Tibial nerve (tissue), 4 donors: ENCODE measurements at places on chromosomes 13 and 19. TPM values are rescaled to one million over a fixed set of nuclear protein-coding genes. Genes with fewer than 3 reads are reported as not detected.

Gene FAAP24
- total RNA-seq: 2.1 TPM

- no peak for DNase-seq
Measured at GRCh38 chr19:27780367-27781075, 1432.4 kb downstream of the UQCRFS1 start.

DNA sequence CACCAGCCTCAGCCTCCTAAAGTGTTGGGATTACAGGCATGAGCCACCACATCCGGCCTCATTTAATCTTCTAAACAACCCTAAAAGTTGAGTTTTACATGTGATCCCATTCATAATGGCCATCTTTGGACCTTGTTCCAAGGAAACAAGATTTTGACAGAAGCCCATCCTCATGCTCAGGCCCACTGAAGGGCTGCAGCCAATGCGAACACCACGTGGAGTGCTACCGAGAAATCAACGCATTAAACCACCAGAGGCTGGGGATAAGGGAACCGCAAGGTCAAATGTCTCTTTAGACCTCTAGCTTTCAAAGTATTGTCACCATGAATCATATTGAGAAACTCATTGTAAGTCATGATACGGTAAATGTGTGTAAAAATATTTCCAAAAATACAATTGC is 49.4 kb upstream of the DOCK9 start:
- DNase-seq: no peak

GRCh38 chr13:95793018-95793555 is 116.1 kb downstream of the DNAJC3 start:
- no peak for DNase-seq

GRCh38 chr19:13979244-13979615 is 26.9 kb downstream of the RFX1 start:
- DNase-seq: no peak

DNA sequence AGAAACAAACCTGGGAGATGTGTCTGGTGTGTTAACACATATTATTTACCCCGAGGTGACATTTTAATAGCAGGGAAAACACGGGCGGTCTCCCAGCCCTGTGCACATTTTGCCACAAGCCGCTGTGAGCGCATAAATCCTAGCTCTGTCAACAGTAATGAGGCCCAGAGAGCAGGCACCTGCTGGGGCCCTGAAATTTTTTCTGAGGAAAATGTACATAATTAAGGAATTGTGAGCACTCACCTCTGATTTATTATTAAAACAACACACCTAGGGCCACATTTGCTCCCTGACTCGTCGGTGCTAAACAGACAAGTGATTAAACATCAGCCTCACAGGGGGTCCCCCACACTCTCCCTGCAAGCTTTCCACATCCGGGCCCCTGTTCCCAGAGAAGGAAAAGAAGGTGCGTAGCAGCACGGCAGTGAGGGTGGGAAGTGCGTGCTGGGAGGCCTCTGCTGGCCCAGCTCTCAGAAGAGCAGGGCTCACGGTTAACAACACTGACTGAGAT is 616.3 kb downstream of the UQCRFS1 start:
- no peak for DNase-seq

Gene LPAR2
- 1.7 TPM for total RNA-seq

GRCh38 chr13:90686442-90686841 is 661.0 kb upstream of the MIR17HG start:
- DNase-seq: no peak

- no peak for DNase-seq
Measured at GRCh38 chr19:12788682-12789097, 2.6 kb upstream of the JUNB start.

DNA sequence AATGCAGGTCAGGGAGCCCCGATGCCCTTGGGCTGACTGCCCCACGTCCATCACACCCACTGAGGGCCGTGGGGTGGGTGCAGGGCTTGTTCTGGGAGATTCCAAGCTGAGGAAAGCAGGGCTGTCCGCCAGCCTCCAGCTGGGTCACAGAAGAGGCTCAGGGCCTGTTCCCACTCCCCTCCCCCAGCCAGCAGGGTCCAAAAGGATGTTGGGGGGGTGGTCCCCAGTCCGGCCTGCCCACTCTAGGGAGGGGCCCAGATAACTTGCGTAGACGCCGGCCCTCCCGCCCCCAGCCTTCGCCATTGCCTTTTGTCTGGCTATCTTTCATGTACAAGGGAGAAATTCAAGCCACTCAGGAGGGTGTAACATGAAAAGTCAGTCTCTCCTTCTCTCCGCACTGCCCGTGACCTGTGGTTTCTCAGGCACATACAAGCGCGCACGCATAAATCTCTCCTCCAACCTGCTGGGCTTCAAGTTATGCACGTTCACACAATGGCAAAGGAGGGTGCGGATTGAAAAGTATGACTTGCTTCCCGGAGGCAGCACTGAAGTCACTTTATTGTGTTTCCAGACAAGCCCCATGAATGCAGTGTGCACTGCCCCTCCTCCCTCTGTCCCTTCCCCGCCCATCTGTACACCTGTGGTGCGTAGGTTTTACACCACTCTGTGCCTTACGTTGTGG is 20.2 kb downstream of the CARM1 start:
- no peak for DNase-seq

Gene LILRA1
- 3.5 TPM for total RNA-seq

GRCh38 chr13:63042686-63043085 is 1627.0 kb upstream of the PCDH20 start:
- no peak for DNase-seq

DNA sequence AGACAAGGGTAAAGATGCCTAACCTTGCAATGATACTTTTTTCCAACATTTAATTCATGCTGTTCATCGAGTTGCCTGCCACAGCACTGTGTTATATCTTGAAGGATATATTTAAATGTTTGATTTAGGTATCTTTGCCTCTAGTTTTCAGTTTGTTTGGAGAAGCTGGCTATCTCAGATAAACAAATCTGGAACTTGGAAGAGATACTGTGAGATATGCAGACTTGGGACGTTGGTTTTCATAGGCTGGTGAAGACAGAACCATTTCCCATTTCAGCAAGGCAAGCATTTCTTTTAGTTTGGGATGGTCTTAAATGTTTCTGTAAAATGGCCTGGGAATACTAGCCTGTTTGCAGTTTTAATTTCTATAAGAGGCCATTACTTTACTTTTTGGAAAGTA is 3.3 kb downstream of the RNASEH2B start:
- DNase-seq: no peak

Gene KIRREL2
- total RNA-seq: not detected

DNA sequence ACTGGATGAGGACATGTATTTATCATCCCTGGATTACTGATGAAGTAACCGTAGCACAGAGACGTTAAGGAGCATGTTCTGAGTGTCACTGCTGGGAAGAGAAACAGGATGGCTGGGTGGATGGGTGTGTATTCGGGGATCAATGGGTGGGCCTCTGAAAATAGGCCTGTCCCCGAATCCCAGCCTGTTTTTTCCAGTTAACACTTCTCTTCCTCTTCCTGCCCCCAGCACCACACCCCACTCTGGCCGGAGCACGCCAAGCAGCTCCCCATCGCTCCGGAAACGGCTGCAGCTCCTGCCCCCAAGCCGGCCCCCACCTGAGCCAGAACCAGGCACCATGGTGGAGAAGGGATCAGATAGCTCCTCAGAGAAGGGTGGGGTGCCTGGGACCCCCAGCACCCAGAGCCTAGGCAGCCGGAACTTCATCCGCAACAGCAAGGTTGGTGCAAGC is 8.8 kb downstream of the GRAMD1A start:
- DNase-seq: no peak

GRCh38 chr19:280541-281009 is 10.6 kb downstream of the PLPP2 start:
- no peak for DNase-seq

DNA sequence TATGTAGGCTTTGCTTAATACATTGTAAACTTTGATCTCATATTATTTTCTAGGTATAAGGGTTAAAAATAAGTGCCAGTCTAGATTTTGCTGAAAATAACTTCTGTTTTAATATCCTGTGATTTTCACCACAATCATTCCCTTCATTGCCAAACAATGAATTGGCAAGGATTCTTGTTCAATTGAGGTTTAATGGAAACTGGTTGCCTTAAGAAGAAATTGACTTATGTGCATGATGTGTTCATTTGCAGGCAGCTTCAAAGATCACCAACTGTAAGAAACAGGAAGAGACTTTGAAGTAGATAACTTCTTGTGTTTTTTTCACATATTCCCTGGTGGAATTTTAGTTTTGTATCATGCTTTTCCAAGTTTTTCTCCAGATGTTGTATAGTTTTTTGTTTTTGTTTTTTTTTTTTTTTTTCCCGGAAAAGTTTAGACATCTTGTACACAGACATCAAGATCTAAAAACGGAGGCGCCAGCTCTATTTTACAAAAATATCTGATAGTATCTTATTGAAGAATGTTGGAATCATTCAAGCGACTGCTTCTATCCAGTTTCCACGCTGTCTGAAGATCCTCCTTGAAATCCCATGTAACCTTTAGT is 108.3 kb downstream of the POSTN start:
- no peak for DNase-seq

GRCh38 chr13:26186995-26187394 is 35.1 kb downstream of the RNF6 start:
- DNase-seq: no peak

- no peak for DNase-seq
Measured at GRCh38 chr19:39796000-39796498, 17.4 kb downstream of the LEUTX start.

Gene KASH5
- total RNA-seq: not detected
